ENCODE measurements at places on chromosomes 4 and X. TPM values are rescaled to one million over a fixed set of nuclear protein-coding genes. Genes with fewer than 3 reads are reported as not detected.

CLNK gene
- not detected for total RNA-seq

TMEM165 gene
- total RNA-seq: 66.2 TPM

CLDN22 gene
- not detected for total RNA-seq

PRDX4 gene
- total RNA-seq: 29.3 TPM

CDKL2 gene
- 0.45 TPM for total RNA-seq

PLK4 gene
- 62.1 TPM for total RNA-seq

FAM47A gene
- not detected for total RNA-seq

GRCh38 chr4:80610845-80611677 lies 275.5 kb downstream of the CFAP299 start:
- no peak for DNase-seq

GRCh38 chr4:97153042-97153441 lies 990.2 kb downstream of the STPG2 start:
- no peak for DNase-seq

- peak; percentile 58 for DNase-seq
Measured at GRCh38 chrX:132092439-132093065, 35.3 kb downstream of the FRMD7 start.

GRCh38 chr4:71553605-71554004 lies 214.8 kb downstream of the SLC4A4 start:
- DNase-seq: no peak

GRCh38 chr4:5757536-5757935 lies 46.5 kb downstream of the EVC start:
- no peak for DNase-seq

DNA sequence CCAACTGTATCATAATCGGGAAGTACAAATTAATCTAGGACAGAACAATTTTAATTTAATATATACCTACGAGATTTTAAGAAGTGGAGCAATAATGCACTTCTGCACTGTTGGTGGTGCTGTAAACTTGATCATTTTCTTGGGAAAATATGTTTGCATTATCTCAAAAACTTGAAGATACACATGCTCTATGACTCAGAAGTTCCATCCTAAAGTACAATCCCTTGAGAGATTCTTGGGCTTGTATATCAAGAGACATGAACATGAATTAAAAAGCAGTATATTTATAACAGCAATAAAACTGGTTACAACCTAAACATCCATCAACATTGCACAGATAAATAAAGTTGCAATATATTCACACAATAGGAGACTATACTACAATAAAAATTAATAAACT lies 168.8 kb downstream of the CLCN4 start:
- no peak for DNase-seq

- no peak for DNase-seq
Measured at GRCh38 chr4:60724623-60725022, 475.5 kb upstream of the ADGRL3 start.

GRCh38 chr4:138897811-138898226 lies 117.8 kb upstream of the NOCT start:
- no peak for DNase-seq

DNA sequence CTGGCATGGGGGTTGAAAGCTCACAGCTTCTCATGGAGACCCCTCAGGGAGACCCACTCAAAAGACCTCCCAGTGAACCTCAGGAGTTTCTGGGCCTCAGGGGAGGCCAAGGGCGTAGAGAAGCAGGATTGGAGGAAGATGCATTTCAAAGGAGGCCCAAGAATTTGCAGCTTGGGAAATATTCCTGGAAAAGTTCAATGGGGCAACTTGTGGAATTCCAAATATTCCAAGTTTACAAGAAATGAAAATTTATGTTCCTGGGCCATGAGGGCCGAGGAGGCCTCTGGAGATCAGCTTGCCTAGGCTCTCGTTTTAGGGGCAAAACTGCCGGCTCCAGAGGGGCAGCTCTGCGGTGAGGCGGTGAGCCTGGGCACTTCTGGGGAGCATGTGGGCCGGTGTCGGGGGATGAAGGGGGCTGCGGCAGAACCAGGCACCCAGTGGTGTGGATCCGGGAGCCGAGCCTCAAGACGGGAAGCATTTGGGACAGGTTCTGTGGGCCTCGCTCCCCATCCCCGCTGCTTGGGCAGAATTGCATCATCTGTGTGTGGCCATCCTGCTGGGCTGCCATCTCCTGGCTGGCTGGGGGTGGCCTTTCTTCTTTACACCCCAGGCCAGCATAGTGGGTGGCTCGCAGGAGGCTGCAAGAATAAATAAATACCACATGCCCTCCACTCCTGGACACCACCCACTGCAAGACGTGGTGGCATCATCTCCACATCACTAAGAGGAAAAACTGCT lies 54.6 kb upstream of the GPR78 start:
- no peak for DNase-seq

GRCh38 chr4:136078976-136079375 lies 1453.3 kb downstream of the PCDH18 start:
- no peak for DNase-seq

DNA sequence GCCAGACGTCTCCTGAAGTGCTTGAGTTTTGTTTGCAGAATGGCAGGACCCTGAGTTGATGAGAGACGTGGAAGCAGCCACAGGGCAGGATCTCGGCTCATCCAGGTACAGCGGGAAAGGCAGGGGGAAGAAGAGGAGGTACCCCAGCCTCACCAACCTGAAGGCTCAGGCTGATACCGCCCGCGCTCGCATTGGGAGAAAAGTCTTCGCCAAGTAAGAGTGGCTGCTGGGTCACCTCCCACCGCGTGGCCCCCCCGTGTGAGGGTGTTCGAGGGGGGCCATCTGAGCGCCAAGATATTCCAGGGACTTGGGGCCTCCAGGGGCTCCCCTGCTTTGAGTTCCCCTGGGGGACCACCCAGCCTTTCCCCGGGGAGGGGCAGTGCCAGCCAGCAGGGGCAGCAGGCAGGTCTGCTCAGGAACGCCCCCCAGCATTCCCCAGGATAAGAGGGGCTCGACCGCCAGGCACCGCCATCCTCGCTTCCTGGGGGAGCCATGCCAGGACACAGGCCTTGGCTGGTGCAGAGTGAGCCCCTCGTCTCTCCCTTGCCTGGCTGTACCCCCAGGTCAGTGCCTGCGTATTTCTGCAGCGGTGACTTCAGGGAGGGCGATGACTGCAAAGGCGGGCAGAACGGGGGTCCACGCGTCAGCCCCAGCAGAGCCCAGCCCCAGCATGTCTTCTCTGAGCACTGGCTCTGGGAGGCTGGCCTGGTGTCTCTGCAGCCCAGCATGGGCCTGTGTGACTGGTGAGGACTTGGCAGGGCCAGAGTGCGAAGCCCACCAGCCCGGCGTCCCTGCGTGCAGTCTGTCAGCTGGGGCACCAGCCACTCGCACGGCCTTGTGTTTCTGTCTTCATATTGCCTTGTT lies 22.3 kb downstream of the NKX1-1 start:
- no peak for DNase-seq

GRCh38 chr4:24589448-24589847 lies 5.1 kb upstream of the DHX15 start:
- no peak for DNase-seq

DNA sequence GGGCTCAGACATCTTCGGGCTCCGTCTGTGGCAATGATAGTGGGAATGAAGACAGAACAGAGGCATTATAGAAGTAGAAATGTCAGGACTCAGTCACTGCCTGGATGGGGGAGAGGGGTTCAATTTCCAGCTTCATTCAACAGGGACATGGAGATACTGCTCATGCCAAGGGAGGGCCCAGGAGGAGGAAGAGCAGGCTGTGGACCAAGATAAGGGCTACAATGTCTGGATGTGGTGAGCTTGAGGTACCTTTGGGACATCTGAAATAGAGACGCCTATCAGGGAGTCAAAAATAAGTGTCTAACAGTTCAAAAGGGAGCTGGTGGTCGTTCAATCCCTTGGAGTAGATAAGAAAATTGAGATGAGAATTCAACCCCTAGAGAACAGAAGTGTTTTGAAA lies 34.5 kb downstream of the ELF4 start:
- no peak for DNase-seq

DNA sequence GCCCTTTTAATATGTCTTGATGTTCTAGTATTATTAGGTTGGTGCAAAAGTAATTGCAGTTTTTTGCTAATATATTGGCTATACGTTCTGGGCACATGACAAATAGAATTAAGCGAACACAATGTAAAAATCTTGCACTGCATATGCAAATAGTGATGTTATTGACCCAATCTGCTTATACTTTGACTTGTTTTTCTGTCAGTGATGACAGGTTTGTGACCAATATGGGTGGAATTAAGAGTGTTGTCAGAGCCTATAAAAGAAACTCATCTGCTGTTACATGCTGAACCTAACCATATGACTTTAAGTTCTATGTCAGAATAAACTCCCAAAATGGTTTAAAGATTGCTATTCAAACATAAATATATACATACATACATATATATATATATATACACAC lies 30.7 kb upstream of the HPGD start:
- no peak for DNase-seq

GRCh38 chrX:135009057-135009610 lies 13.2 kb downstream of the RTL8B start:
- DNase-seq: no peak

All from activated CD8-positive, alpha-beta T cell treated with anti-CD3 and anti-CD28 coated beads, Interleukin-2, amount 10 ng/mL, durations not matched to agents 7 days and 5 days (primary cell).